Heart left ventricle (tissue), 16 donors: ENCODE measurements at places on chromosomes 7 and 10. TPM values are rescaled to one million over a fixed set of nuclear protein-coding genes. Genes with fewer than 3 reads are reported as not detected.

- no peak for DNase-seq
Measured at GRCh38 chr10:92387289-92387940, 96.4 kb downstream of the MARCHF5 start.

GRCh38 chr10:80542053-80542452, 4.4 kb downstream of the SH2D4B start:
- no peak for DNase-seq

GRCh38 chr10:98365406-98366061, 49.4 kb downstream of the PYROXD2 start:
- DNase-seq: no peak

DNA sequence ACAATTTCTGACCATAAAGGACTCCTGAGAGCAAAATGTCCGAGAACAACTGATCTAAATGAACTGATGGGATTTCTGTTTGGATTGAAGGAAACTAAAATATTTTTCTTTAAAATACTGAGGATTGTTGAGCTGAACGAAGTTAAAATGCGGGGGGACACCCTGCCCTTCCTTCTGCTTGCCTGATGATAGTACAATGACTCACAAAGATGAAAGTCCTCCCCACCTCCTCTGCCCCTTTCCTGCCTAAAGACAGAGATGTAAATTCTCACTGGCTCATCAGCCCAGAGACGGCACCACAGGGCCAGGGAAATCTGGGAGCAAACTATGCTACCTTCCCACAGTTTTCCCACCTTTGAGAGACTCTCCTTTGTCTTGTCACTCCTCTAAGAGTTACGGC, 180.6 kb downstream of the PHTF2 start:
- DNase-seq: no peak

The CRYGN gene
- total RNA-seq: not detected

The CPA5 gene
- total RNA-seq: not detected
